NCI-H1436 (cell line): ENCODE measurements at places on chromosomes 12 and 14.

GRCh38 chr12:79927772-79928474, 7.0 kb downstream of the PPP1R12A start:
- DNase-seq, result no peak

DNA sequence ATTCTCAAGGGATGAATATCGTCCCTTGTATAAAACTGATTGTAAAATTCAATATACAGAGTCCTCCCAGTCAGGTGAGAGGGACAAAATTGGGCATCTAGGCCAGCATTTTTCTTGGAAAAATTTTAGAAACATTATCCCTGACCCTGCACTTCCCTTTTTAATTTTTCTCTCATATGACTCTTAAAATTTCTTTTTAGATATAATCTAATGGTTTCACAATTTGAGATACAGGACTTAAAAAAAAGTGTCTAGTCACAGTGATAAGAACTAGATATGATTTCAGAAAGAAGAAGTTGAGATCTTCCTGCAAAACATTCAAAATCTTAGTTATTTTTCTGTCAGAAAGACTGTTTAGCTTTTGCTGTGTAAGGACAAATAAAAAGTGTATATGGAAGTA, 270.8 kb upstream of the PPFIA2 start:
- DNase-seq, result no peak

- DNase-seq, result no peak
These were observed 164.5 kb upstream of the DYRK2 start for GRCh38 chr12:67483871-67484554.

GRCh38 chr14:99179946-99180345, 92.1 kb downstream of the BCL11B start:
- no peak for DNase-seq

DNA sequence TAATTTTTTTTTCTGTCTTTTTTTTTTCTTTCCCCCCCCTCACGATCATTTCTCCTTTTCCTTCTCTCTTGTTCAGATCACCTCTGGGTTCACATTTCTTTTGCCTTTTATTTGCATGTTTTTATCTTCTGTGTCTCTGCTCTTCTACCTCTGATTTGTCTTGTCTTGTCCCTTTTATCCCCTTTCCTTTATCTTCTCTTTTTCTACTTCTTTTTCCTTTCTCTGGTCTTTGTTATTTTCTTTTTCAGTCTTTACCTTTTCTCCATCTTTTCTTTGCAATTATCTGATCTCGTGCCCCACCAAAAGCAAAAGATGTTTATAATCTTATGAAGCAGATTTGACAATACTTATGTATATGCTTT, 77.8 kb upstream of the RAP1B start:
- no peak for DNase-seq

DNA sequence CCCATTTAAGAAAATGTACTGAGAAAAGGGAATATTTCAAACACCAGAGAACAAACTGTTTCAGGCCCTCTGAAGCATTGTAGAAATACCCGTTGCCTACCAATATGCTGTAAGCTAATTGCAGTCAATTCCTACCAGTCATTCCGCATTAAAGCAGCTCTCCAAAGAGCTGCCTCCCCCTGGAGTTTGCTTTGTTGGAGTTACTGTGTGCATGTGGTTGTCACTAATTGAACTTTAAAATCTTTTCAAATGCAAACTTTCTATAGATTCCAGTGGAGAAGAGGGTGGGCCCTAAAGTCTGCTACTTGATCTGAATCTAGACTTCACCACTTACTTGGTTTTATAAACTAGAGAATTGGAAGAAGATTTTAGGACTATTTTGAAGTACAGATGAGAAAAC, 112.7 kb downstream of the PLXNC1 start:
- DNase-seq, result no peak

DNA sequence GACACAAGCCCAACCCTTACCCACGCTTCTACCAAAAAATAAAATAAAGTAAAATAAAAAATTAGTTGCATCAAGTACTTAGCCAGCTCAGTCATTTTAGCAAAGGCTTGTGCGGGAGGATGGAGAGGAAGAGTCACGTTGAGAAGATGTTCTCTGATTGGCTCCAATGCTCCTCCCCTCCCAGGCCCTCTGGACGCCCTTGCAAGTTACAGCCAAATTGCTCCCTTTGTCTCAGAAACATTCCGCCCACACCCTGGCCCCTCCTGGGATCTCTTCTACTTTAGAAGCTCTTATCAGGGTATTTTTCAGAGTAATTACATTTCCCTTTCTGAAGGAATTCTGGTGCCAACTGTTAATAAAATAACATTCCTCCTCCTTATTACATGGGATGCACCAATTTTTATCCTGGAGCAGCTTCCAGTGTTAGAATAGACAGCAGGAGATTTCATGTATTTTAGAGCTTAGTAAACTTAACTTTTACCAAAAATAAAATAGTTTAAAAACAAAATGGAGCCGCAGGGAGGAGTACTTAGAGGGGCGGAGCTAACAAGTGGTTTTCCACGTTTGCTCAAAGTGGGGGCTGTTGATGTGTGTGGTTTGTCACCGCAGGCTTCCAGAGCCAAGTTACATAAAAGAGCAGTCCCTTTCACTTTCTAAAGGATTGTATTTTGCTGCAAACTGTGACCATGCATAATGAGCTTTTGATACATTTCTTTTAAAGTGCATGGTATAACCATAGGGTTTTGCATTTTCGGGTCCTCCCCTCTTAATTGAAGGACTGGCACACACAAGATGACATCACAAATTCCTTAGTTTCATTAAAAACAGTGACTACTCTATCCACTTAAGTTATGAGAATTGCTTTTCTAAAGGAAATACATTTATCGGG, 71.7 kb upstream of the RAP1B start:
- DNase-seq, result peak; percentile 24
